ENCODE measurements at places on chromosomes 5 and 9.

- DNase-seq, result no peak
Observed at GRCh38 chr5:37495210-37495609, 116.1 kb downstream of the WDR70 start.

DNA sequence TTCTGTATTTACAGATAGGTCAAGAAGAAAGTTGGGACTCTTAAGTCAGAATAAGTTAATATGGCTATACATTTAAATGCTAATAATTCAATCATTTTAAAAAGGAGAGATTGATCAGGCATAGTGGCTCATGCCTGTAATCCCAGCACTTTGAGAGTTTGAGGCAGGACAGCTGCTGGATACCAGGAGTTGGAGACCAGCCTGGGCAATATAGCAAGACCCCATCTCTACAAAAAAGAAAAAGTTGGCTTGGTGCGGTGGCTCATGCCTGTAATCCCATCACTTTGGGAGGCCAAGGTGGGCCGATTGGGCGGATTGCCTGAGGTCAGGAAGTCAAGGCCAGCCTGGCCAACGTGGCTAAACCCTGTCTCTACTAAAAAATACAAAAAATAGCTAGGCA, 15.0 kb upstream of the GLDC start:
- no peak for DNase-seq

GRCh38 chr5:69368458-69369339, 621 bp downstream of the AK6 start:
- DNase-seq, result no peak

DNA sequence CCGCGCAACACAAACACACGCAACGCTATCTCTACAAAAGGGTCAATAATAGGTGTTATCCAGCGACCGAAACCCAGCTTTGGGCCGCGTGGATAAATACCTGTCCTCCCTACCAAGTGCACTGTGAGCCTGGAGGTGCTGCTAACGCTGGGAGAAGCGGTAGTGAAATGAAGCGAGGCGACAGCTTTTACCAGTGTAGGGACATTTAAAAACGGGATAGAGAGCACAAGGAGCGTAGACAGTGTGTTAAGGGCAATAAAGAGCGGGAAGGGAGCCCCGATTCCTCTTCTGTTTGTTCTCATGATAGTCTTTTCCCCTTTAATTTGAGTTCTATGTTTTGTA, 421 bp upstream of the DEPDC1B start:
- no peak for DNase-seq

- no peak for DNase-seq
Observed at GRCh38 chr5:39491210-39491609, 66.4 kb upstream of the DAB2 start.
